ENCODE measurements at places on chromosomes 2 and 18. TPM values are rescaled to one million over a fixed set of nuclear protein-coding genes. Genes with fewer than 3 reads are reported as not detected.

- peaks cover 2% of the 10 kb centered on the region for H3K4me1 ChIP-seq
- no peaks in the 10 kb centered on the region for H3K36me3 ChIP-seq
- H3K27ac ChIP-seq, result no peak overlapping the region
- peaks cover 10% of the 10 kb centered on the region for H3K27me3 ChIP-seq
- no peak for DNase-seq
Measured at GRCh38 chr2:120683081-120683480, 52.6 kb upstream of the GLI2 start.

GRCh38 chr2:170235860-170236679 lies 58.1 kb downstream of the MYO3B start:
- no peak overlapping the region for H3K27ac ChIP-seq
- H3K36me3 ChIP-seq, result no peaks in the 10 kb centered on the region
- H3K27me3 ChIP-seq, result no peaks in the 10 kb centered on the region

DNA sequence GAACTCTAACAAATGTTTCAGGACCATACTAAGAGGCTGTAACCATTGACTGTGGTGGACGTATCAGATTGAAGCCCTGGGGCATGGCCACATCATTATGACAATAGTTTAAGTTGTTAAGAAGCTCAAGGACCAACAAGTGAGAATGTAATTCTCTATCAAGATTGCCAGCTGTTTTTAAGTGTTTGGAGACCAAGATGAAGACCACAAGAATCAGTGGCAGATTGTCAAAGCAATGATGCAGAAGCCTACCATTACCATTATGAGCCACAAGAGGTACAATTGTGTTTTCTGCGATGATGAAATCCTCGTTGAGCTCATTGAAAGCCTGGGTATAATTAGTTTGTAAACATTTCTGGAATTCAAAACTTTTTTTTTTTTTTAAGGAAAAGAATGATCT lies 261.1 kb upstream of the ZEB2 start:
- H3K4me3 ChIP-seq, result no peak overlapping the region
- no peak overlapping the region for H3K27ac ChIP-seq
- H3K36me3 ChIP-seq, result no peaks in the 10 kb centered on the region
- no peaks in the 10 kb centered on the region for H3K4me1 ChIP-seq

The SP140L gene
- 11.3 TPM for total RNA-seq

All from K562 (cell line).